ENCODE measurements at places on chromosomes 12 and 14.
A peak's percentile ranks its signal among the peaks of the same experiment; 100 is the strongest.

DNA sequence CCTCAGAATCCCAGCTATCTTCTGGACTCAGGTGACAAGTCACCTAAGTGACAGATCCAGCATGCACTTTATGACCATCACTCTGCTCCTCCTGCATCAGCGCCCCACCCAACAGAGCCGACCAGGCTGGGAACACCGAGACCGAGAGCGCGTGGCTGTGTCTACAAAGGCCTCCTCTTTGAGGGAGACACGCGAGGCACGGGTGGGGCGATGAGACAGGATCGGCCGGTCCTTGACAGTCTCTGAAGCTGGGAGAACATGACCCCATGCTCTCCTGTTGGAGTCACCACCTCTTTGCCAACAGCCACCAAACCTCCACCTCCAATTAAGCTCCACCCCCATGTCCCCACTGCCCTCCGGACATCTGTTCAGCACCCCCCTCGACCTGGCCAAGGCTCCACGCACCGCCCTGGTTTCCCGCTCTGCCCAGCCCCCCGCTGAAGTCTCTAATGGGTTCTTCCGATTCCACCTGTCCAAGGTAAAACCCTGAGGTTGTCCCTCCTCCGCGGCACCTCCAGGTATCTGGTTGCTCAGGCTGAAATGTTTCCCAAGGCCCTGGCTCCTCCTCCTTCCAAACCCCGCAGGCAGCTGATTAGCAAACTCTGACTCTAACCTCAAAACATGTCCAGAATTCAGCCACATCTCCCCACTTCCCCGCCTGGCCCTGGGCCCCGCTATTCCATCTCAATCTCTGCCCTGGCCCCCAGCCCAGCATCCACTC is 31.5 kb downstream of the HSP90AA1 start:
- no peak for DNase-seq

GRCh38 chr14:83863042-83863774 is 1666.7 kb upstream of the FLRT2 start:
- no peak for DNase-seq

GRCh38 chr12:44240186-44240585 is 404.3 kb downstream of the TMEM117 start:
- no peak for DNase-seq

DNA sequence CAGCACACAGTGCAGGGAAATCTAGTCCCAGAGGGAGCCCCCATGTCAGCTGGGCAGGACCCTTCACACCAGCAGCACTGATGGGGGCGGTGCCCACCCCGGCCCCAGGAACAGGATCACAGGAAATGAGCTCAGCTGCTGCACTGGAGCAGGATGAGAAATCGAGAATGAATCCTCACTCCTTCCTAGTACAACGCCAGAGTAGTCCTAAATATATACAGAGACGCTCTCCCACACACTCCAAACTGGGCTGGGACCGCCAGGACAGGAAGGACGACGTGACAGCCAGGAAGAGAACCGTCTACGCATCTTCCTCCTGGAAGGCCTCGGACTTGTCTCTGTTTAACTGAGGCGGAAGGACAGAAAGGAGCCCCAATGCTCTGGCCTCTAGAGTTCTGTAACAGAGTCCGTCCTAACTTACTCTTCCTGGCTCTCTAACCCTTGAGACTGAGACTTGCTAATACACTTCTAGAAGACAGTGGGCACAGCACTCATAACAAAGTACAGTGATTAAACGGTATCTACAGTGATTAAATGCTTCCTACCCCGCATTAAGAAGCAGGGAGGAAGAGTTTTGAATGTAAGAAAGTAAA is 33.4 kb downstream of the CDC42BPB start:
- DNase-seq = no peak

- DNase-seq = no peak
Observed at GRCh38 chr12:27394676-27395075, 51.9 kb upstream of the SMCO2 start.

DNA sequence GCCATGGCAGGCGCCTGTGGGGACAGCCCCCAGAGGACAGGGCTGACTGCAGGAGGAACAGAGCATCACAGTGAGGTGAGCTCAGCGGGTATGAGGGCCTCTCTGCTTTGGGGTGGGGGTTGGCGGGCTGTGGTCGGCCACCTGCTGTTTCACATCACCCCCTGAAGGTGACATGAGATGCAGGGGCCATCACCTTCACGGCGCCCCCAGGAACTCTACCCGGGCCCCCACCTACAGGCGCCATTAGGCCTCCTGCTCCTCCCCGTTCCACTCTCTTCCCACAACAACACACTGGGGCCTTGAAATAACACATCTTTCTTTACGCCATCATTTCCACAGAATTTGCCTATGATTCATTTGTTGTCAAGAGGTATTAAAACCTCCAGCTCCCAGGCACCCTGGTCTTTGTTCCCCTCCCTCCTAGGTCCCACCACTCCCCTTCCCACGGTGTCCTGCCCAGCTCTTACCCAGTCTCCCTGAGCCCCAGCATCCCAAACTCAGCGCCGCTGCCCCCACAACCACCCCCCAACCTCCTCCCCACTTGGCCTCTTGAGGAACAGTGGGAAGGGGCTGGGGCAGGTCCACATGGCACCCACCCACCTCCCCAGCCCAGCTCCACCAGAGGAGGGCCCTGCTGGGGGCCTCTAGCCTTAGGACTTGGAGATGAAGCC is 12.7 kb upstream of the HDAC7 start:
- DNase-seq = peak; percentile 50

- no peak for DNase-seq
Observed at GRCh38 chr12:50005175-50005574, 20.1 kb downstream of the RACGAP1 start.

GRCh38 chr14:101131451-101131916 is 228.0 kb upstream of the RTL1 start:
- no peak for DNase-seq

DNA sequence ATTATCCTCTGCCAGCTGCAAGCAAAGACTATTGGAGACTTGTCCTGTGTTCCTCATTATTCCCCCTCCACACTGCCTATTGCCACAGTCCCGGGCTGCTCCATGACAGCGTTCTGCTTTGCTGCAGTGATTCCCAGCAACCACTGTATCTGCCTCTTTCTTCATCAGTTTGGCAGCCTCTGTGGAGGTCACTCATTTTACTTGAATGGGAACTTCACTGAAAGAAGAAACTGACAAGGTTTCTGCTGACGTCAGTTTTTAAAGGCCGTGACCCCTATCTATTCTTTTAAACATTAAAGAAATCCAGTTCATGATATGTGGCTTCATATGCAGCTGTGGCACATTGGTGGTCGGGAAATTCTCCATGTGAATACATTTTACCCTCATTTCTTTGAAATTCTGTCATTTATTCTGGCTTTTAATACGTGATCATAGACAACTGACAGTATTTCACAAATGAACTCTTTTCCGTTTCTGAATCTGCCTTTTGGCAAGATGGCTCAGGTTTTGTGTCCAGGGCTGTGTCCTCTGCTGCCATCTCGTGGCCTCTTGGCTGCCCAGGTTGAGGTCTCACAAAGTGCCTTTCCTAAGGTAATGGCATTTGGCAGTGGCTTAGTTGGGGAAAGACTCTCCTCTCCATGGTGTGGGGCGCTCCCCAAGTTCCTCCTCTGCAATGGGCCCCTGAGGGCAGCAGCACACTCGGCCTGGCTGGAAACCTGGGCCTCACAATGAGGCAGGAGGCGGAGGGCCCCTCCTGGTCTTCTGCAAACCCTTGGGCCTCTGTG is 5.8 kb downstream of the TMEM253 start:
- DNase-seq = peak; percentile 78

DNA sequence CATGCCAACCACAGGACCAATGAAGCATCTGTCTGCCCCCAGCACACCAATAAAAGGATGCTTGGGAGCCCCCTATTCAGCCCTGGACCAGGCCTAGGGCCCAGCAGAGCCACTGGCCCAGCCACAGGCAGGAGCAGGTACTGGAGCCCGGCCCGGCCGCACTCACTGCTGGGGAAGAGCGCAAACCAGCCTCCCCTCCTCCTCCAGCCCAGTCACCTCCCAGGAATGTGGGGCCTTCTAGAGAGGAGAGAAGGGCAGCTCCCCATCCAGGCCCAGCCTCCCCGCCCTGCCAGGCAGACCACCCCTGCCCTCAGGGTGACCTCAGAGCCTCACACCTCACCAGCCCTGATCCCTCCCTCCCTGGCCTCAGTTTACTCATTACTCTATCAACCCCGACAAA is 56.2 kb downstream of the CCNK start:
- DNase-seq = no peak

GRCh38 chr12:26906024-26906423 is 31.8 kb downstream of the INTS13 start:
- no peak for DNase-seq

GRCh38 chr12:20125276-20125798 is 243.0 kb upstream of the PDE3A start:
- no peak for DNase-seq

DNA sequence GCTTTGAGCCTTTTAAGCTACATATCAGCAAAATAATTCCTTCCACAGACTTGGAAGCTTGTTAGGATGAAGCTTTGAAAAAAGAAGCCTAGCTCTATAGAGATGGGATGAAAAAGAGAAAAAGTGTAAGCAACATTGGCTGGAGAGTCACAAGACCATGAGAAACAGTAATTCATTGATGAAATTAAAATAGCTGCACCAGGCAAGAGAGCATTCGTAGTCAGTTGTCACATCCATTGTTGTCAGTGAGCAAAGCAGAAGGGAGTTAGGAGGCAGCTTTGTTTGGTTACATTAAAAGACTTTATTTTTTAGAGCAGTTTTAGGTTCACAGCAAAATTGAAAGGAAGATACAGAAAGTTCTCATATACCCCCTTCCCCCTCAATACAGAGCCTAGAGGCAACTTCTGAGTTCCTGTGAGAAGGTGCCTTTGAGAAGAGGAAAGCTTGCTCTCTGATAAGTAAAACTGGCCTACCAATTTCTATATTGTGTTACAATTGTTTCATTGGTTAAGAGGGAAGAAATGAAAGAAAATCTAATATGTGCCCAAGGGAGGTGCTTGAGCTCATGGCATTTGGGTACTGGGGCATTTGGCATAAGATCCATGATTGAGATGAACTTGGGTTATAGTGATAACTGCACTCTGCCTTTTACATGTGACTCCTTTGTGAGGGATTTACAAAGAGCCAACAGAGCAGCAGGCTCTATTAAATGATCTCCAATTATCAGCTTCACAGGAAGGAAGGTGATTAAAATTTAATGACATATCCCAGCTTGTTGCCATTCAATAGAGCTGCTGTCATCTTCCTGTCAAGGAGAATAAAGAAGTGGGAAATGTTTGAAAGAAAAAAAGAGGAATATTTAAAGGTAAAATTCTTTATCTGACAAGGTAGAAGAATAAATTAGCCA is 361.3 kb upstream of the TMTC1 start:
- DNase-seq = no peak

DNA sequence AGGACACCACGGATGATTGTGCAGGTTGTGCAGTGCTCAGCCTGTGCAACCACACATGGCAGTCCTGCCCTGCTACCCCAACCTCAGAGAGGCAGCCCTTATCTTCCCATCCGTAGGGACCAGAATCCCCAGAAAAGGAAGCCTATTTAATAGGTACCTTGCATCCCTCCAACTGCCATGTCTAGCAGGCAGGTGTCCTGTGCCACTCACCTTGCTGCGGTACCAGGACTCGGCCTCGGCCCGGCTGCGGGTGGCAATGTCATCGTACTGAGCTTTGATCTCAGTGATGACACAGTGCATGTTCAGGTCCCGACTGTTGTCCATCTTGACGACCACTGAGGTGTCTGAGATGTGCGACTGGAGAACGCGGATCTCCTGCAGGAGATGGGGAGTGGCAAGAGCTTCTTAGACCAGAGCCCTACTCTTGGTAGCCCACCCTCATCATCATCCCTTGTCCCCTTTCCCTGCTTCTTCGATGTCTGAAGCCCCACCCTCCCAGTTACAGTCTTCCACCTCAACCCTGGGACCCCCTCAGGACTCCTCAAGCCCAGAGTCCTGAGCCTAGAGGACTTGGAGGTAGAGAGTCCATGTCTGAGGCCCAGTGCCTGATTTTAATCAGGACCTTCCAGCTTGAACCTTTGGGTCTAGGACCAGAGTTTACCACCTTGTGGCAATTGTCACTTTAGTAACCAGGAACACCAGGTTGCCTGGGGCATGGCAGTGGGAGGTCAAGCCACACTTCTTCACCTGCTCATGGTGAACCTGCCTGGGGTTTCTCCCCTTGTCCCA is 20.5 kb downstream of the KRT7 start:
- DNase-seq = no peak

GRCh38 chr12:67910360-67911274 is 78.6 kb upstream of the IFNG-AS1 start:
- no peak for DNase-seq

DNA sequence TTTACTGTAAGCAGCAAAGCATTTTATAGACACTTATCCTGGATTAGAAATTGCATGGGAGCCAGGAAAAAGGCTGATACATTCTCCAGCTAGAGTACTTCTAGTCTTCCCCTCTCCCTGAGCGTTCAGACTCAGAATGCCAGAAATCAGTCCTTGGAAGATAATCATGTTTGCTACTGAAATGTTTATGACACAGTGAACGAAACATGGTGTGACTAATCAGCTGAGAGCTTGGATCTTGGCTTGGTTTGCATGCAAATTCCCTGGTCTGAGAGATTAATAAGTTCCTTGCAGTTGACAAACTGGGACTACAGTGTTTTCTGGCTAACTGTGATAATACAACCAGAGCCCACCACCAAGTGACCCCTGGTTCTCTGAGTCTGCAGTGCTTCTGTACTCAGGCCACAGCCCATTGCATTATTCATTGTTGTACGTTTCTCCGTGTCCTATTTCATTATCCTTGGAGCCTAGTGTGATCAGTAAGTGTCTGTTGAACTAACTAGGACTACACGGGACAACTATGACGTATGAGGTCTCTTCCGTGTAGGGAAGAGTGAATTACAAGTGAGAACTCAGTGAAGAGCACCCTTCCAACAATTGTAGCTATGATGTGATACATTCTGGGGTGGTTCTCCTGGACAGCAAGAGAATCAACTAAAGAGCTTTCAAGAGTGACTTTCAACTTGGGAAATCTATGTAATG is 34.6 kb upstream of the EVL start:
- no peak for DNase-seq

GRCh38 chr14:96086032-96086431 is 46.9 kb downstream of the C14orf132 start:
- DNase-seq = no peak

- no peak for DNase-seq
Observed at GRCh38 chr14:30994681-30995620, 30.5 kb upstream of the AP4S1 start.

All from activated CD8-positive, alpha-beta memory T cell treated with anti-CD3 and anti-CD28 coated beads, Interleukin-2, amount 50 U/mL, for 4 hours (primary cell).